ENCODE measurements at places on chromosomes 6 and 20.

DNA sequence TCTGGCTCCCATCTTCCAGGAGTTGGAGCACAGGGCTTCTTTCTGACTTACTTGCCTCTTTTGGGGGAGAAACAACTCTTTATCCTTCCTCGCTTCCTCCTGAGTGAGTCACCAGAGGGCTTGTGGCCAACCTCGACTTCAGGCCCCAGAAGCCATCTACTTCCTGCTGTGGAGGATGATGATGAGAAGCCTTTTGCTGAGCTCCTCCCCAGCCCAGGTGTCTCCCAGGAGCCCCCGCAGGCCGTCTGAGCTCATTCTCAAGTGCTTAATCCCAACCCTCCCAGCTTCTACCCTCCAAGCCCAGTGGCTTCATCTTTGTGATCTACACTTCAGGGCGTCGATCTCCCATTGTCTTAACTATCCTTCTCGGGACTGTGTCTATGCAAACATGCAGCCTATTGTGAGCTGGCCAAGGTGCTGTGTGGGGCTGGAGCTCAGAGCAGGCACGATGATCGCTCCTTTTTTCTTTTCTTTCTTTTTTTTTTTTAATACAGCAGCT, 27.9 kb downstream of the SDCBP2 start:
- H3K27me3 ChIP-seq: no peaks in the 10 kb centered on the region
- peak overlapping the region; percentile 90 for H3K27ac ChIP-seq
- DNase-seq: peak; percentile 34

DNA sequence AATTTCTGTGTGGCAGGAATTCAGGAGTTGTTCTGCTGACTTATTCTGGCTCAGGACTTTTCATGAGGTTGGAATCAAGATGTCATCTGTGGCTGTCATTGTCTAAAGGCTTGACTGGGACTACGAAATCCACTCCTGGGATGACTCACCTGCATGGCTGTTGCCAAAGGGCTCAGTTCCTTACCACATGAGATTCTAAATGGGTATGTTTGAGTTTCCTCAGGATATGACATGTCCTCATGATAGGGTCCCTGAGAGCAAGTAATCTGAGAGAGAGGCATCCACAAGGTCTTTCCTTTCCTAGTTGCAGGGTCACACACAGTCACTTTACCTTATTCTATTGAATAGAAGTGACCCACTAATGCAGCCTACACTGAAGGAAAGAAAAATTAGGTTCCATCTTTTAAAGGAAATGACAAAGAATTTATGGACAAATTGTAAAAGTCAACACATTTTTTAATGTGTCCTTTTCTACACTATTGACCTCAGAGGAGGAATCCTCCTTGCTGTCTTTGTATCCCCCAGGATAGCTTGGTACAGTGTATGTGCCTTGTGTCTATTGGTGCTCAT, 1025.0 kb upstream of the GJE1 start:
- no peak overlapping the region for H3K27ac ChIP-seq
- no peaks in the 10 kb centered on the region for H3K36me3 ChIP-seq
- H3K27me3 ChIP-seq: peaks cover 2% of the 10 kb centered on the region
- DNase-seq: no peak
- no peak overlapping the region for H3K4me3 ChIP-seq

GRCh38 chr20:3766422-3767109, 987 bp downstream of the ADISSP start:
- peaks cover 45% of the 10 kb centered on the region for H3K4me1 ChIP-seq
- H3K4me3 ChIP-seq: peak overlapping the region; percentile 86
- no peaks in the 10 kb centered on the region for H3K36me3 ChIP-seq
- DNase-seq: no peak
- no peaks in the 10 kb centered on the region for H3K27me3 ChIP-seq

GRCh38 chr20:49518576-49518975, 36.1 kb upstream of the KCNB1 start:
- no peak overlapping the region for H3K4me3 ChIP-seq
- no peaks in the 10 kb centered on the region for H3K36me3 ChIP-seq
- H3K27me3 ChIP-seq: peaks cover 12% of the 10 kb centered on the region
- peak; percentile 7 for DNase-seq
- H3K27ac ChIP-seq: no peak overlapping the region
- H3K4me1 ChIP-seq: no peaks in the 10 kb centered on the region

DNA sequence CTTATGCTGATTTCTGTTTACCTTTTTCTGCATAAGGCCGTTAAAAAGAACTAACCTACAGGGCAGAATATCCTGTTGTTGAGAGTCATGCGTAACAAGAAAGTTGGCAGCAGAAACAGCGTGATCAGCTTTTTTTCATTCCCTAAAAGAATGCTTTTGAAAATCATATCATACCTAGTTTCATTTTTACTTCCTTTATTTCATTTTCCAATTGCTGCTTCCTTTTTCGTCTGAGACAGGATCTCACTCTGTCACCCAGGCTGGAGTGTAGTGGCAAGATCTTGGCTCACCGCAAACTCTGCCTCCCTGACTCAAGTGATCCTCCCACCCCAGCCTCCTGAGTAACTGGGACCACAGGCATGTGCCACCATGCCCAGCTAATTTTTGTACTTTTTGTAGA, 4.1 kb downstream of the CALHM6 start:
- H3K4me1 ChIP-seq: peaks cover 58% of the 10 kb centered on the region
- no peak for DNase-seq
- H3K4me3 ChIP-seq: no peak overlapping the region
- H3K27ac ChIP-seq: peak overlapping the region; percentile 66
- H3K27me3 ChIP-seq: peaks cover 28% of the 10 kb centered on the region

DNA sequence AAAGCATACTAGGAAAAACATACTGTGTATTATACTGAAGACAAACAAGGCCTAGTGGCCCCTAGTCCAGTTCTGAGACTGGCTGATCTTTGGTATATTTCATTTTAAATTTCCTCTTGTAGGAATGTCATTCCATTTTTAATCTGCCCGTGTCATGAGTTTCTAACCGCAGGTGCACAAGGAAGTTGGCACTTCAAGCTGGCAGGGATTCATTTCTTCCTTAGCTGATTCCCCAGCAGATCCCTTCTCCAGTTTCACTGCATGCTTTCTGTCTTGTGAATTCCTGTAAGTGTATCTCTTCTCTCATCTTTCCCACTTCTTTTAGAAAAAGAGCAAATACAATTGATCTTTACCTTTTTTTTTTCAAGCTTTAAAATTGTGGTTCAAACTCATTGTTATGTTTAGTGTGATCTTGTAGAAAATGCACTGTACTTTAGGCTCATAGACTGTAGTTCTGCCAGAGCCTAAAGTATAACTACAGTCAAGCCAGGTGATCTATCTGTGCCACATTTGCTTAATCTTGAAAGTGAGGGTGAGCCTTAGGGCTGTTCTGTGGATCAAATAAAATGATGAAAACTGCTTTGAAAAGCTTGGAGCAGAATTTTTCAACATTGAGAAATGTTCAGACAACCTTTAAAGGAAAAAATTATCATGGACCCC, 37.0 kb downstream of the RNF217 start:
- no peaks in the 10 kb centered on the region for H3K4me1 ChIP-seq
- no peaks in the 10 kb centered on the region for H3K27me3 ChIP-seq
- no peak overlapping the region for H3K4me3 ChIP-seq
- no peak overlapping the region for H3K27ac ChIP-seq
- no peak for DNase-seq
- no peaks in the 10 kb centered on the region for H3K36me3 ChIP-seq

GRCh38 chr6:106300020-106300780, 25.4 kb downstream of the ATG5 start:
- no peaks in the 10 kb centered on the region for H3K36me3 ChIP-seq
- peaks cover 10% of the 10 kb centered on the region for H3K4me1 ChIP-seq
- no peak for DNase-seq
- no peaks in the 10 kb centered on the region for H3K27me3 ChIP-seq
- H3K27ac ChIP-seq: no peak overlapping the region

Data from naive thymus-derived CD8-positive, alpha-beta T cell (primary cell).